NCI-H2081 treated with DMSO at 0.1 percent for 48 hours (cell line): ENCODE measurements at places on chromosomes 2 and 18.

DNA sequence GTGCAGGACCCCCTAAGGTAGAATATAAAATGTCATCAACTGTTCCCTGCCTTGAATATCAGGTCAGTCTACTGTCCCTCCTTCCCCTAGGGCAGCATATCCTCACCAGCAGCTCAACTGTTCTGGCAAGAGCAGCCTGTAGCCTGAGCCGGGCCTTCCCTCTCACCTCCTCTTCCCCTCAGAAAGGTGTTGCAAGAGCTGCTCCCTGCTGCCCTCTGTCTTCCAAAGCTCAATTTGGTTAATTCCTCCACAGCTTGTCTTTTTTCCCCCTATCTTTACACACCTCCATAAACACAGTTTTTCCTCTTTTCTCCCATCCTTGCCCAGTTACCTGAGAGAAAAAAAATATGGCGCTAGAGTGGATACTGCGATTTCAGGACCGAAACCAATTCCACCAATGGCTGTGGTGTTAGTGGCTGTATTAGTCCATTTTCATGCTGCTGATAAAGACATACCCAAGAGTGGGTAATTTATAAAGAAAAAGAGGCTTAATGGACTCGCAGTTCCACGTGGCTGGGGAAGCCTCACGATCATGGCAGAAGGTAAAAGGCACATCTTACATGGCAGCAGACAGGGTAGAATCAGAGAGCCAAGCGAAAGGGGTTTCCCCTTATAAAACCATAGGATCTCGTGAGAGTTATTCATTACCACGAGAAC, 184.7 kb downstream of the MREG start:
- no peak for DNase-seq

DNA sequence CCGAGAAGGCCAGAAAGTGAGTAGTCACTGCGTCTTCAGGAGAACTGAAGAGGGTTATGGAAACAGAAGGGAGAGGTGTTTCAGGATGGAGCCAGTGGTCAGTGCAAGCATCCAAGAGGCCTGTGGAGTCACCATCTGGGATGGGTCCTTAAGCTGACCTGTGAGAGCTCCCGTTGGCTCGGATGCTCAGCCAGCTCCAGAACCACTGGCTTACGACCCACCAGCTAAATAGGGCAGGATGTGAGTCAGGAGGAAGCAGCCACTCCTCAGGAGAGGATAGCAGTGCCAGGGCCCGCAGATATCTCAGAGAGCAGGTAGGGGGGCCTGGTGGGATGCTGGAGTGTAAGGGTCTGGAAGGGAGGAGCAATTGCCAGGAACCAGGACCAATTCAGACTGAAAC, 63.1 kb upstream of the B3GNT7 start:
- DNase-seq, result no peak

GRCh38 chr18:47750889-47751423, 179.5 kb downstream of the SMAD2 start:
- no peak for DNase-seq

- DNase-seq, result no peak
These were observed 62.9 kb downstream of the COX7A2L start for GRCh38 chr2:42298132-42298531.

DNA sequence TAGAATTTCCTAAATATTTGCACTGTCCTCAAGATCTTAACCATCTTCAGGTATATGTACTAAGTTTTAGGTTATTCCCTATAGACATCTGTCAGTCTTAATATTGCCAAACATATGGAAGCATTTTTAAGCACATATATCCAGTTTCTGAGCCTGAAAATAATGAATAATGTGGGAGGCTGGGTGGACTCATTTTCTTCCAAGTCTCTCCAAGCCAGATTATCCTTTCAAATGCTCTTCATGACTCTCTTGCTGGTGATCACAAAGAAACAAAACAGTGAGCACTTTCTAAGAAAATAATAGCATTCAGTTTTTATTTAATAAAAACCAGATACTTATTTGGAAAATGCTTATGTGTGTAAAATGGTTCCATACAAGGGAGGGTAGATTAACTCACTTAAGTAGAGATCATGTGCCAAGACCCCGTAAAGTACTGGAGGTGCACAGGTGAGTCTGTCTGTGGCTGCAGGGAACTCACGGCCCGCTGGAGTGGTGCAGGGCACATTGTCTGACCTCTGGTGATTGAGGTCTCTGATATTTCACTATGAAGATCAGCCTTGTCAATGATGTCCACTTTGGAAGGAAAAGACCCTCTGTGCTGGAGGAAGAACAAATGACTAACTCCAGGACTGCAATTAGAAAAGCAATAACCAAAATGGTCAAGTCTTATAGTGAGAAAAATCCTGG, 161.6 kb downstream of the TMEM18 start:
- DNase-seq, result no peak

GRCh38 chr2:190646780-190647522, 1.9 kb upstream of the NAB1 start:
- DNase-seq, result no peak

DNA sequence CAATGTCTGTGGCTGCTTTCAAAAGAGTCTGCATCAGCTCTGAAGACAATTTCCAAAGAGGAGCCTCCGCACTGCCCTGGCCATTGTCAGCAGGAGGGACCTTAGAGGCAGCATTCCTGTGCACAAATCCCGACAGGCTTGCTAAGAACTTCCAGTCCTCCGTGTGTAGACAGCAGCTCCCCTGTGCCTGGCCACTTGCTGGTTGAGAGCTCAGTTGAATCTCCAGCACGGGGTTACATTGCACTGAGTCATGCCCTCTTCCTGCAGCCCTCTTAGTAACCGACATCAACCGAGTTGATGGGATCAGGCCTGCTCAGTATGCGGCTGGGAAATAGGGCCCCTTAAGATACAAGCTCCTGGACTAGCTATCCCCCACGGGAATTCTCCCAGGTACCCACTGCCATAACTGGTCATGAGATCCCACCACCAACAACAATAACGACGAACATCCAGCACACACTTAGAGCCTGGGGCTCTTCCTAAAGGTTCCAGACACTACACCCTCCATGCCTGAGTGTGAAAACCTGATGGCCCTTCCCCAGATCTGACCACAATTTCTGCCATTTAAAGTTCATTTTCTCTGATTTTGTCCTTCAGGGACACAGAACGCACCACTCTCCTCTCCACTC, 12.0 kb downstream of the ATP6V1B1 start:
- no peak for DNase-seq

GRCh38 chr2:160583146-160583535, 89.5 kb upstream of the RBMS1 start:
- no peak for DNase-seq

DNA sequence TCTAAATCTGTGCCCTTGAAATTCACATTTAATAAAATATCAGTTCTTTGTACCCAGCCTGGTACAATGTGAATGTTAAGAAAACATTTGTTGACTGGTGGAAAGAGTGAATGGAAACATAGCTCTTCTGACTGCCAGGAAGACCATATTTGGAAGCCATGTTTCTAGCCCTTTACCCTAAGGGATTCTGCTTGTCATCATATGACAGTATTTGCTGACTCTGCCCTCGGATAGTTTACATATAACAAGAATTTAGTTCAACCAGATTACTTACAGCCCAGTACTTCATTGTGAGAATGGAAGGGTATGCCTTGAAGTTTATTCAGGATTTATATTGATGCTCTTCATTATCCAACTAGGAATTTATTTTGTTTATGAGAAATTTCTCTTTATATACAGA, 13.8 kb upstream of the KCNS3 start:
- DNase-seq, result no peak

- DNase-seq, result no peak
These were observed 14.5 kb downstream of the TMEM247 start for GRCh38 chr2:46493971-46494250.

DNA sequence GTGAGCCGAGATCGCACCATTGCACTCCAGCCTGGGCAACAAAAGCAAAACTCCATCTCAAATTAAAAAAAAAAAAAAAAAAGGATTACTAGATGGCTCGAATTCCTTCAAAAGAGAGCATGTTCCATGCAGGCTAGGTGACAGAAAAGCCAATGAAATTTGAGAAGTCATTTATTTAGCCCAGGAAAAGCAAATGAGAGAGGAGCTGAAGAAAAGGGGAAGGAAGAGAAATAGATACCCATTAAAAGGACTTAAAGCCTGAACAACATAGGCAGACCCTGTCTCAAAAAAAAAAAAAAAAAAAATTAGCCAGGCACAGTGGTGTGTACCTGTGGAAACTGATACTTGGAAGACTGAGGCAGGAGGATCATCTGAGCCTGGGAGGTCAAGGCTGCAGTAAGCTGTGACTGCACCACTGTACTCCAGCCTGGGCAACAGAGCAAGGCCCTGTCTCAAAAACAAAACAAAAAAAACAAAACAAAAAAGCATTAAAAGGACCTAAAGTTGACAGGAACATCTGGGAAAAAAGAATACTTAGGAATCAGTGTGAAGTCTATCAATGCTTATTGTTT, 11.1 kb downstream of the SEPTIN10 start:
- DNase-seq, result no peak

GRCh38 chr18:5720132-5720531, 175.2 kb downstream of the TMEM200C start:
- DNase-seq, result no peak

DNA sequence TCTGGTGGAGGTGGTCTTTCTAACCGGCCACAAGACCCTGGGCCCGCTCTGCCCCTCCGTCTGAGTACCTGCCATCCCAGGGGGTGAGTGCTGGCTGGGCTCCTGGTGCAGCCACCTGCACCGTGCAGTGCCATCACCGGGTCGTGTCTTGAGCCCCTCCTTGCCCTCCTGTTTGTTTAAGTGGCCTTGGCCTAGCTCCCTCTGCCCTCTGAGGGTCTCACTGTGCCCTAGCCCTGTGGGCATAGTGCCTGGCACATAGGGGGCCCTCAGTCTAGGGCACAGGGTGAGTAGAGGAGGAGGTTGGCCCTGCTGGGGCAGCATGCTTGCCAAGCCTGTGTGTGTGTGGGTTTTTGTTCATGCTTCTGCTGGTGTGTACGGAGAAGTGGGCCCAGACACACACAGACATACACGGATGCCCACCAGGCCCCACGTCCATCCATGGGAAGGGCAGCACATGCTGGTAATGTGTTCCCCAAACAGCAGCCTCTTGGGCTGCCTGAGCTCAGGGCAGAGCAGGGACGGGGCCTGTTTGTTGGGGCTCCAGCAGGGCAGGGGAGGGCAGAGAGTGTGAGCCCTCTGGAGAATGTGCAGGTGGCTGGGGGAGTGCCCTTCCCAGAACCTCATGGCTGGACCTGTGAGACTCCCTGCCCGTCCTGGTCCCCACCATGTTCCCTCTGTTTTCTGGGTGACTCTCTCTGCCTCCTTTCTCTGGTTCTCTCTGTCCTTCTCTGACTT, 94.6 kb downstream of the GLI2 start:
- no peak for DNase-seq

- no peak for DNase-seq
These were observed 214.8 kb downstream of the IKZF2 start for GRCh38 chr2:212936572-212936971.
